Right lobe of liver (tissue), 6 donors: ENCODE measurements at places on chromosomes 5 and 9. TPM values are rescaled to one million over a fixed set of nuclear protein-coding genes. Genes with fewer than 3 reads are reported as not detected.
A peak's percentile ranks its signal among the peaks of the same experiment; 100 is the strongest.

DNA sequence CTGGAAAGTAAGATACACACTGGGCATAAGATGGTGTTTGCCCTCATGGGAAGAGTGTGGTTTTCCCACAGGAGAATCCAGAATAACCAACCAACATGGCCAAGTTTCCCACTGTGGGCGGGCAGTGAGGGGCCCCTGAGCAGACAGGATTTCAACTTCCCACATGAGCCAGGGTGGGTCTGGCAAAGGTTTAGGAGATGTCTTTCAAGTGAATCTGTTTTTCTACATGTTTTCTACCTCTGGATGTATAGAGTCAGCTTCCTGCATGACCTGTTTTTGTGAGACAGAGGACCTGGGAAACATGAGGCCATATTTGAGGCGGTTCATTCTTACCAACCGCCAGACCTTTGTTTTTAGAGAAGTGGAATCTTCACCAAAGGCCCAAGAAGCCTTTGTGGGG lies 100.5 kb downstream of the TLE4 start:
- no peaks in the 10 kb centered on the region for H3K27me3 ChIP-seq
- H3K27ac ChIP-seq: no peak overlapping the region
- H3K4me1 ChIP-seq: no peaks in the 10 kb centered on the region
- no peaks in the 10 kb centered on the region for H3K36me3 ChIP-seq
- no peak overlapping the region for H3K4me3 ChIP-seq

- H3K4me3 ChIP-seq: no peak overlapping the region
- H3K27ac ChIP-seq: no peak overlapping the region
- H3K4me1 ChIP-seq: no peaks in the 10 kb centered on the region
- H3K27me3 ChIP-seq: no peaks in the 10 kb centered on the region
Measured at GRCh38 chr9:77882294-77882693, 149.3 kb downstream of the GNAQ start.

Gene CTNND2
- total RNA-seq: 1.2 TPM

- H3K27me3 ChIP-seq: no peaks in the 10 kb centered on the region
- no peaks in the 10 kb centered on the region for H3K4me1 ChIP-seq
- H3K36me3 ChIP-seq: no peaks in the 10 kb centered on the region
- H3K4me3 ChIP-seq: no peak overlapping the region
Measured at GRCh38 chr5:86674069-86674468, 56.3 kb downstream of the COX7C start.

GRCh38 chr9:91948101-91948596 lies 1.9 kb downstream of the ROR2 start:
- no peak overlapping the region for H3K27ac ChIP-seq
- no peak for DNase-seq
- no peaks in the 10 kb centered on the region for H3K36me3 ChIP-seq
- H3K4me1 ChIP-seq: no peaks in the 10 kb centered on the region
- H3K4me3 ChIP-seq: no peak overlapping the region

DNA sequence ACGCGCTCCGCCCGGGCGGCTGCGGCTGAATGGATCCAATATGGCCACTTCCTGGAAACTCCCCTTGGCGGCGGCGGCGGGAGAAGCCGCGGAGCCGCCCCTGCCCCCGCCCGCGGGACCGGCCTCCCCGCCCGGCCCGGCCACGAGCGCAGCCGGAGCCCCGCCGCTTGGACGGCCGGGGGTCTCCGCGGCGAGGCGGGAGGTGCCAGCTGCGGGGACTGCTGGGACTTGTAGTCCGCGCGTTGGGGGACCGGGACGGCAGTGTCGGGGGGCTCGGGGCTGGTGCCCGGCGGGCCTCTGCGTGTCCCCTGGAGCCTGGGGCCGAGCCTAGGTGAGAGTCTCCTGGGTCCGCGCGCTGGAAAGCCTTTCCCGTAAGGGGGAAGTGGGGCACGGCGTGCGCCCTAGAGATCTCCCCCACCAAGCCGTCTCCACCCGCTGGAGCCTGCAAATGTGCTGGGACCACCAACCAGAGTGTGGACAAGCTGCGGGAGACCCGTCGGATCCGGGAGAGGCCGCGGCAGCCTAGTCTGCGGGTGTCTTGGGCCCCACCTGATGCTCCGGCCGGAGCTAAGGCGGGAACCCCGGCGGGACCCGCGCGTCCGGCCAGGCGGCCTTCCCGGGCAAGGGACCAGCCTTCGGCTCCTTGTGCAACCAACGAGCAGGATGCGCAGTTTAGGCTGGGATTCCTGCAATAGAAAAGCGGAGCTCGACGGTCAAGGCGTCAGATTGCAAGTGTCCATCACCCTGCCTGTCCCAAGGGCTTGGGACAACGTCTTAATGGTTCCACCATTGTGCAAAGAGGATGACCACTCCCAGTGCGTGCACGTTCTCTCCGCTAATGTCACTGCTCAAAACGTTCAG lies at the start of gene SEPTIN8:
Gene SEPTIN8, minus strand, starts transcription at position 31 of the 861 bp plus-strand sequence. CDS start 102 bp downstream, outside the sequence.
- no peaks in the 10 kb centered on the region for H3K4me1 ChIP-seq
- peak; percentile 60 for DNase-seq
- H3K27me3 ChIP-seq: no peaks in the 10 kb centered on the region
- no peaks in the 10 kb centered on the region for H3K36me3 ChIP-seq
- H3K4me3 ChIP-seq: peak within 1 kb of the TSS; percentile 78

Gene PRR16
- total RNA-seq: 0.39 TPM

Gene SEC16A
- total RNA-seq: 64.7 TPM

GRCh38 chr5:142012186-142012785 lies 541 bp downstream of the GNPDA1 start:
- peaks cover 32% of the 10 kb centered on the region for H3K4me1 ChIP-seq
- H3K36me3 ChIP-seq: no peaks in the 10 kb centered on the region
- no peak for DNase-seq
- peak overlapping the region; percentile 90 for H3K27ac ChIP-seq
- peak overlapping the region; percentile 65 for H3K4me3 ChIP-seq

- no peaks in the 10 kb centered on the region for H3K36me3 ChIP-seq
- no peak overlapping the region for H3K27ac ChIP-seq
- no peaks in the 10 kb centered on the region for H3K27me3 ChIP-seq
- no peak for DNase-seq
- no peaks in the 10 kb centered on the region for H3K4me1 ChIP-seq
- H3K4me3 ChIP-seq: no peak overlapping the region
Measured at GRCh38 chr9:127035948-127036347, 86.5 kb downstream of the ANGPTL2 start.

Gene TNFSF15
- 0.06 TPM for total RNA-seq

Gene SH3GL2
- total RNA-seq: 0.09 TPM

Gene PCDHGA12
- total RNA-seq: 0.73 TPM

DNA sequence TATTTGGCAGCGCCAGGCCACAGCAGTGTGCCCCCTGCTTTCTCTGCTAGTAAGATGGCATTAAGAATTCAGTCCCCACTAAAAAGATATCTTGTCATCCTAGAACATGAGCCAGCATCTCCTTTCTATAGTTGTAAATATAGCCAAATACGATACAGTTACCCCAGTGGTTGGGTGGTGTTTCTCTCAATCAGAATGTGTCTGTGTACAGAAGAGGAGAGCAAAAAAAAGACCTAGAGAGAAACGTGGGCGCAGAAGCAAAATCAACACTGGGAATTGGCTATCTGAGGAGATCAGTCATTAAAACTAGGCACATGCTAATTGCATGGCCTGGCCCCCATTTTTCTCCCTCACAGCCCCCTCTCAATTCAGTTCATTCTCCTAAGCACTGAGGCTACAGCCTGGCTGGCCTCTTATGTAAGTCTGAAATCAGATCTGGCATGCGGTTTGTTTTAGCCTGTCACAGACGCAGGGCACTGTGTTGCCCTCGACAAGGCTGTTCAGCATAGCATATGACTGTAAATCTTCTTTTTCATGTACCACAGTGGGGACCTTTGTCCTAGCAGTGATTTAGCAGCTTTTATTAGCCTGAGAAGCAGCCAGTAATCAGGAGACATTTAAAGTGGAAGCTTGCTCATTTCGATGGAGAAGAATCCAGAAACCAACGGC lies 57.8 kb downstream of the RORB start:
- H3K27ac ChIP-seq: no peak overlapping the region
- no peak overlapping the region for H3K4me3 ChIP-seq
- H3K36me3 ChIP-seq: no peaks in the 10 kb centered on the region
- no peaks in the 10 kb centered on the region for H3K4me1 ChIP-seq
- no peaks in the 10 kb centered on the region for H3K27me3 ChIP-seq
- no peak for DNase-seq

DNA sequence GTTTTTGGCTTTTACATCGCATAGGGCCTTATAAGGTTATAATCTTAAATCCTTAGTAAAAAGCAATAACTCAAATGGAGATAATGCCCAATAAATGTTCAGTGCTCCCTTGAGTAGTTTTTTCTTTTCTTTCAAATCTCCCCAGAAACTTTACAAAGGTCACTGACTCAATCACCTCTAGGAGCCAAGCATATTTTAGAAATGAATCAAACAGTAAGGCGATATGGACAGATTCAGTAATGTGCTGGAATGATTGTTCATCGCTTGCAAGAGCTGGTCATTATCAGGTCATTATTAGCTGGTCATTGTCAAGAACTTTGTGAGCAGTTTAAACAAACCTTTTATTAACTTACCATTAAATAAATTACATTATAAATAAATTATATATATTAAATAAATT lies 130.4 kb upstream of the SLIT3 start:
- H3K4me1 ChIP-seq: no peaks in the 10 kb centered on the region
- no peaks in the 10 kb centered on the region for H3K36me3 ChIP-seq
- no peak overlapping the region for H3K27ac ChIP-seq
- no peak for DNase-seq
- H3K27me3 ChIP-seq: no peaks in the 10 kb centered on the region

Gene MTMR12
- total RNA-seq: 16.5 TPM

- H3K27ac ChIP-seq: no peak overlapping the region
- DNase-seq: no peak
- H3K27me3 ChIP-seq: peaks cover 40% of the 10 kb centered on the region
Measured at GRCh38 chr9:23822261-23823169, 3.5 kb downstream of the ELAVL2 start.

- no peaks in the 10 kb centered on the region for H3K27me3 ChIP-seq
- peak; percentile 24 for DNase-seq
- no peak overlapping the region for H3K4me3 ChIP-seq
- H3K4me1 ChIP-seq: no peaks in the 10 kb centered on the region
- no peak overlapping the region for H3K27ac ChIP-seq
Measured at GRCh38 chr9:138047469-138048040, 170.0 kb downstream of the CACNA1B start.

Gene NUTM2G
- not detected for total RNA-seq

Gene NOXA1
- total RNA-seq: 4.7 TPM

GRCh38 chr9:124493218-124493617 lies 14.0 kb downstream of the NR5A1 start:
- no peaks in the 10 kb centered on the region for H3K27me3 ChIP-seq
- no peak for DNase-seq
- no peak overlapping the region for H3K4me3 ChIP-seq
- no peaks in the 10 kb centered on the region for H3K4me1 ChIP-seq

DNA sequence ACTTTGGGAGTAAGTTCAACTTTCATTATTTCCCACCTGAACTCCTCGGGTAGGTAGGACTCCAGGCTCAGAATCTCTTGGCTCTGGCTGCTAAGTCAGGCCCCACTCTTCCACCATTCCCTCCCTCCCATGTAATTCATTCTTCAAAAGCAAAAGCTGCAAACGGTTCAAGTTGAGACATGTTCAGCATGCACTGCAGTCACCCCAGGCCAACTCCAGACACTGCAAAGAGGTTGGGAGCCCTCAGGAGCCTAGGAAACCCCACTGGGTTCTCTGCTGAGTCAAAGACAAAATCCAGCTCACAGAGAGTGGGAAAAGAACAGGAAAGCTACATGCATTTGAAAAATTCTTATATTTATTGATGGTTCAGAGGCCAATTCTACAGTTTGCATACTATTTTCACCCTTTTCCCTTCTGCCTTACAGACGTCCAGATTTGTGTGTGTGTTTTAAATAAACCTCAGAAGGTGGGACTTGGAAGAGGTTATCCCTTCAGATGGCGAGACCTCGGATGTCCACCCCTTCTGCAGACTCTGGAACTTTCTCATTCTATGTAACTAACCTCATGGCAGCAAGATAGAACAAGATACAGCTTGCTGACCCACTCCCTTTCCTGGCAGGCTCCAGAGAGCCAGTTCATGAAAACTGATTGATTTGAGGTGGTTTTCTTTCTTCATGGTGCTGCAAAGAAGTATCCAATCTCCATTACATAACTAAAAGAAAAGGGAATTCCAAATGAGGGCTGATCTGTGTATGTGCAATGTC lies 65.7 kb upstream of the EQTN start:
- no peak overlapping the region for H3K27ac ChIP-seq
- H3K4me1 ChIP-seq: peaks cover 8% of the 10 kb centered on the region
- no peak overlapping the region for H3K4me3 ChIP-seq
- no peaks in the 10 kb centered on the region for H3K27me3 ChIP-seq
- no peak for DNase-seq

- H3K4me1 ChIP-seq: no peaks in the 10 kb centered on the region
- no peak overlapping the region for H3K27ac ChIP-seq
- DNase-seq: no peak
- H3K27me3 ChIP-seq: no peaks in the 10 kb centered on the region
- H3K36me3 ChIP-seq: no peaks in the 10 kb centered on the region
Measured at GRCh38 chr5:105735704-105736103, 1935.0 kb downstream of the EFNA5 start.

GRCh38 chr5:2747363-2748162 lies 3.9 kb downstream of the IRX2 start:
- no peak overlapping the region for H3K27ac ChIP-seq
- no peaks in the 10 kb centered on the region for H3K36me3 ChIP-seq
- H3K4me3 ChIP-seq: no peak overlapping the region
- H3K27me3 ChIP-seq: peaks cover 12% of the 10 kb centered on the region
- H3K4me1 ChIP-seq: no peaks in the 10 kb centered on the region

- H3K27ac ChIP-seq: no peak overlapping the region
- H3K4me1 ChIP-seq: no peaks in the 10 kb centered on the region
- H3K4me3 ChIP-seq: no peak overlapping the region
- H3K36me3 ChIP-seq: no peaks in the 10 kb centered on the region
- no peaks in the 10 kb centered on the region for H3K27me3 ChIP-seq
- DNase-seq: no peak
Measured at GRCh38 chr5:89954916-89955315, 454.6 kb downstream of the CETN3 start.

- no peak overlapping the region for H3K27ac ChIP-seq
- H3K4me3 ChIP-seq: no peak overlapping the region
Measured at GRCh38 chr9:113148781-113149510, 1.9 kb upstream of the SLC31A2 start.

Gene ZNF608
- total RNA-seq: 3.9 TPM

GRCh38 chr5:173850659-173851058 lies 37.5 kb upstream of the CPEB4 start:
- DNase-seq: no peak
- no peaks in the 10 kb centered on the region for H3K4me1 ChIP-seq
- H3K27me3 ChIP-seq: no peaks in the 10 kb centered on the region
- H3K27ac ChIP-seq: no peak overlapping the region

DNA sequence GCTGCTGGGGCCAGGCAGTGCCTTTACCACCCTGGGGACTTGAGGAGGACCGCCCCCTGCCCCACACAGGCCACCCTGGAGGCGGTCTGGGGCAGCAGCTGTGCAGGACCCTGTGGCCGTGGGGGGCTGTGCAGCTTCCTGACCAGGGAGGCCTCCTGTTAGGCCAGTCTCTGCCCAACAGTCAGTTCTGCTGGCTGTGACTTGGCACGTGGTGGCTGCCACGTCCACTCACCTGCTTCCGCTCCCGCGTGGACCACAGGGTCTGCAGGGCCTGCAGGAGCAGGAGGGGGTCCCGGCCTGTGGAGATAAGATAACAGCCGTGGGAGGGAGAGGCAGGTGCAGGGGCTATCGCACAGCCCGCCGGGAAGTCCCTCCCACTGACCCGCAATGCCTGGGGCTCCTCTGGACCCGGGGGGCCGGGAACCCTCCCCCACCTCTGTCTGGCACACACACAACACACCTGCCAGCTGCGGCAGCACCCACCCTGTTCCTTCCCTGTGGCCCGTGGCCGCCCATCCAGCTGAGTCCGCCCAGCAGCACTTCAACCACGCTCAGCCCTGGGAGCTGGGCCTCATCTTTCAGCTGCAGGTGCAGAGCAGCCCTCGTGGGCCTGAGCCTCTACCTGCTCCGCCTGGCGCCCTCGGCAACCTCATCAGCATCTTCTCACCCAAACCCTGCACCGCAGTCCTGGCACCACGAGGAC lies 39.7 kb downstream of the EXD3 start:
- no peak overlapping the region for H3K4me3 ChIP-seq
- no peaks in the 10 kb centered on the region for H3K4me1 ChIP-seq
- peak; percentile 14 for DNase-seq
